ENCODE measurements at places on chromosomes 12 and 14.

DNA sequence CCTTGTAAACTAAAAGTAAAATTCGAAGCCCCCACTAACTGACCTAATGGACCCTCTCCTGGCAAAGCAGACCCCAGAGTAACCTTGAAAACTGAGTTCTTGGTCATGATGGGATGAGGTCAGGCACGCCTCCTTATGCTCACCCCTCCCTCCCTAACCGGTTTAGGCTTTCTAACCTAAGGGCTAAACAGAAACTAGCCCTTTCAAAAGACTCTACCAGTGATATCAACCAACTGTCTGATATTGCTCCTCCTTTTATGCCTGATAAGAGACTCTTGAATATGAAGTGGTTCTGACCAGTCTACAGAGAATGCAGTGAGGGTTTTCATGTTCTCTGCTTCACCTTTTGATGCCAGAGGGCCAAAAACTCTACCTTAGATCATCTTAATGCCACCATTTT, 4.8 kb upstream of the LPCAT3 start:
- no peak for DNase-seq

- DNase-seq: no peak
Measured at GRCh38 chr12:124854637-124855184, 9.0 kb downstream of the SCARB1 start.

GRCh38 chr12:29350080-29350479, 30.9 kb downstream of the ERGIC2 start:
- DNase-seq: no peak

DNA sequence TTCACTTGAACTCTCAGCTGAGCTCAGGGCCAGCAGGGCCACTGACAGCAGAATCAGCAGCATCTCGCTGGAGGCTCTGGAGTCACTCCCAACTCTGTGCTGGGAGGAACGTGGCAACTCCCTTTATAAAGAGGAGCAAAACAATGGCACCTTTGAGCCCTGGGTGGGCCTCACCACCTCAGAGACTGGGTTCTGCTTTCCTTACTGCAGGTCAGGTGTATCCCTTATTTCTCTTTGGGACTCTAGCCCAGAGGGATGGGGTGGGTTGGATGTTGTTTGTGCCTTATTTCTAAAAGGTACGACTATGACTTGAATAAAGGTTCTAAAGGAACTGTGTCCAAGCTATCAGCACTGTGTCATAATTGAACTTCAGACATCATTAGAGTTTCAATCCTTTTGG, at the start of gene PRB4:
TSS of gene PRB4 (minus strand) at position 101 of the 400 bp plus-strand sequence. CDS start at position 63, 38 bp downstream.
- no peak for DNase-seq

- peak; percentile 27 for DNase-seq
Measured at GRCh38 chr14:28765169-28765830, 1.3 kb upstream of the FOXG1 start.

GRCh38 chr12:1115484-1116231, 124.6 kb downstream of the ERC1 start:
- DNase-seq: no peak

DNA sequence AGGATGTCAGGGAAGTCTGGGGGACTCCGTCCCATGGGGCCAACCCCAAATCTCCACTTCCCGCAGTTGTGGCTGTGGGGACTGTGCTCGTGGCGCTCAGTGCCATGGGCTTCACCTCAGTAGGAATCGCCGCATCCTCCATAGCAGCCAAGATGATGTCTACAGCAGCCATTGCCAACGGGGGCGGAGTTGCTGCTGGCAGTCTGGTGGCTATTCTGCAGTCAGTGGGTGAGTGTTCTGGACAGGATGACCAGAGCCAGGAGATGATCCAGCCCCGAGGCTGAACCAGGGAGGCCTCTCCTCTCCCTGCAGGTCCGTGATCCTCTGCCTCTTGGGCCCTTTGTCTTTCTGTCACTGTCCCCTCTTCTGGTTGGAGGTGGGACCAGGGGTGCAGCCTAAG, 8.8 kb upstream of the IFI27 start:
- DNase-seq: no peak

DNA sequence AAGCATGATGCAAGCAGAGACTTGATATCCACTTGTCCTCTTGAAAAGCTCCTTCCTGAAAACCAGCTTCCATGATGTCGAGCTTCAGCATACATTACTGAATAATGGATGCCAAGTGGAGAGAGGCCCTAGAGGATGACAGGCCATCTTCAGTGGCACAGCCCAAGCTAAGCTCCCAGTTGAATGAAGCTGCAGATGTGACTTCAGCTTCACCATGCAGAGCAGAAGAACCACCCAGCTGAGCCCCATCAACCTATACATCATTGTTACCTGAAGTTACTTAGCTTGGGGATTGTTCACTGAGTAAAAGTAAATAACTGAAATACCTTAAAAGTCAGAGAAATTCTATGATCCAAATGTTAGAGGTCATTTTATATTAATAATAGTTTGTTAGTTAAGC, 93.6 kb downstream of the HECTD4 start:
- no peak for DNase-seq

DNA sequence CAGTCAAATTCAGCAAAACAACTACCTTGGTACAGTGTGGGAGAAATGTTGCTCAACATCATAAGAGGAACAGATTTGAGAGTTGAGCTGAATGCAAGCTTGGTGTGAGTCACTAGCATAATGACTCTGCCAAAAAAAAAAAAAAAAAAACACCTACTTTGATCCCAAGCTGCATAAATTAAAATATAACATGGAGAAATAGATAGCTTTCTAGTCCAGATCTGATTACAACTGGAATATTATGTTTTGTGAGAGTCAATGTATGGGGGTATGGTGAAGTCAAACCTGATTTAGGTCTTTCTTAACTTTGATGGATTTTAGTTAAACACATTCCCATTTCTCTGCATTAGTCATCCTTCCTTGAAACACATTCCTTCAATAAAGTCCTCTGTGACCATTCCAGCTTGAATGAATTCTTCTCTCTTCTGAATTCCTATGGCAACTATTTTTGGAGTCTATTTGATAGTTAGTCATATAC, 188.1 kb downstream of the SLC5A8 start:
- no peak for DNase-seq

DNA sequence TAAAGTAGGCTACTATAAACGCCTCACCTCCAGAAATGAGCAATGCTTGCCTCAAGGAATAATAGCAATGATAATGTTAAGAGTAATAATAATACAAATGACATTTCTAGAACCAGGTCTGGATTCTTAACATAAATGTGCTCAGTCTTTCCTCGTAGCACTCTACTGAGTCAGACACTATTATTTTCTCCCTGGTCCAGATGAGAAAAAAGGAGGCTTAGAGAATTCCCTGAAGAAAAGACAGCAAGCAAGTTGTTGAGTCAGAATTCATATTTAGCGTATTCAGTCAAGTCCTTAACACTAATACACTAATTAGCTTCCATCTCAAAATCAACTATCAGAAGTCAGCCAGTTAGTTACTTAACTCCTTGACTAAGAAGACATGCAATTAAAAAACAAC, 13.2 kb downstream of the KCNC2 start:
- DNase-seq: no peak

Data from ELF-1 (cell line).